ENCODE measurements at places on chromosomes 12 and 14.

GRCh38 chr12:120370343-120371243 is 1.6 kb upstream of the MSI1 start:
- DNase-seq, result no peak

DNA sequence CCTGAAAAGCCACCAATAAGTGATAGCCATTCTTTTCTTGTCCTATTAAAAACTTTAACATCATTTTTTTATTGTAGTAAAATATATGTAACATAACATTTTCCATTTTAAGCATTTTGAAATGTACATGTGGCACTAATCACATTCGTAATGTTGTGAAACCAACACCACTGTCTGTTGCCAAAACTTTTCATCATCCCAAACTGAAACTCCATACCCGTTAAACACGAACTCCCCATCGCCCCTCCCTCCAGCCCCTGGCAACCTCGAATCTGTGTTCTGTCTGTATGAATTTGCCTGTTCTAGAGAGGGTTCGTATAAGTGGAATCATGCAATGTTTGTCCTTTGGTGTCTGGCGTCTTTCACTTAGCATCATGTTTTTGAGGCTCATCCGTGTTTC is 75.9 kb downstream of the CCDC92 start:
- peak; percentile 74 for DNase-seq

- peak; percentile 77 for DNase-seq
Measured at GRCh38 chr12:50220363-50220995, 53.3 kb upstream of the CERS5 start.

DNA sequence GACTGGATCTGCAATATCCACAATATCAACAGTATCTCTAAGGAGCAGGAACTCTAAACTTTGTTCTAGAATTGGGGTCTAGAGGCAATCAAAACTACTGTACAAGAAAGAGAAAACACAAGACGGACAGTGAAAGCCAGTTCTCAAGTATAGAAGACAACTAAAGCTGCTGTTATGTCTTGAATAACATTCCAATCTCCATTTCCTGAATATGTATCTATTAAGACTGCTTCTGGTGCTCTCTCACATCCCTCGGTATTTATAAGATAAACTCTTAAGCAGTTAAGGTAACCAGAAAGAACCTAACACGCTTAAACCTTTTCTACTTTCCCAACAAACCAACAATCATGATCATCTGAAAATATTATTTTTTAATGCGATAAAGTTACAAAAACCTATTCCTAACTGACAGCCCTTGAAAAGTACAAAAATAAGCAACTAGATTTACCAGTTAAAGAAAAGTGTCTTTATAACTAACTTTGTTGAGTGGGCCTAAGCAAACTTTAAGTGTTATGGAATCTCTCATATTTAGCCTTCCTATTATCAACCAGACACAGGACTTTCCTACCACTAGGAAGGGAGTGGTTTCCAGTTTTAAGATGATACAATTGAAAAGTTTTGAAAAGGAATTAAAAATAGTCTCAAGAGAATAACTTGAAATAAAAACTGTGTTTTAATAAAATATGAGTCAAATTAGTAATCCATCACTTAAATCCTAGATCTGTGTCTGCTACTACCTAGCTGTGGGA is 30.7 kb downstream of the NUMB start:
- peak; percentile 39 for DNase-seq

DNA sequence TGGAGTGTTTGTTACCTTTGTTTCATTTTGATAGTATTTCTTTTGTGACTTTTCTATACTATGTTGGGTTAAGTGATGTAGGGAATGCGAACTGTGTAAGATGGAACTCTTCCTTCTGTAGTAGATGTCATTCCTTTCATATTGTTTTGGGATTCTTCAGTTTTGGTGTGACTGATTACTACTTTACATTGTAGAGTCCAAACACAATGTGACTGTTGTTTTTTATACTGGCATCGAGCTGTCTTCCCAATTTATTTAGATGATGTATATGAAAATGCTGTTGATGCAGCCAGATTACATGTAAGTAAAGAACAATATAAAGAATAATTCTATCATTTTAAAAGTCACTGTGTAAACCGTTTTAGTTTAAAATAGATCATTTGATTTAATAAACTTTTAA is 34.7 kb downstream of the WASHC4 start:
- no peak for DNase-seq

- DNase-seq, result no peak
Measured at GRCh38 chr12:39368891-39369290, 74.0 kb downstream of the KIF21A start.

DNA sequence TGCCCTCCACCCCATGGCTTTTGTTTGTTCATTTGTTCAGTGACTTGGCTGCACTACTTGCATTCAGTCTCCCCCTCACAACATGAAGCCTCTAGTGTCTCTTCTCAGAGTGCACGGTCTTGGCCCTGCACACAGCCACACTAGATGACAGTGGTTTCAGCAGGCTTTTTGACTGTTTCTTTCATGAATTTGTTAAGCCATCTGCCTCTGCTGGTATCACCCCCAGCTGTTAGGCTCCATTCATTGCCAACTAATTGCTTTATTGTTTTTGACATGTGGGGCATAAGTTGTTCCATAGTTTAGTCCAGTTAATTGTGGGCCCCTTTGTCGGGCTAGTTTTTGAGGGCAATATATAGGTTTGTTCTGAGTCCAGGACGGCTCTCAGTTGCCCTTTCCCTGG is 18.8 kb downstream of the OS9 start:
- no peak for DNase-seq

- peak; percentile 66 for DNase-seq
Measured at GRCh38 chr14:85531141-85531586, 1.2 kb downstream of the FLRT2 start.

DNA sequence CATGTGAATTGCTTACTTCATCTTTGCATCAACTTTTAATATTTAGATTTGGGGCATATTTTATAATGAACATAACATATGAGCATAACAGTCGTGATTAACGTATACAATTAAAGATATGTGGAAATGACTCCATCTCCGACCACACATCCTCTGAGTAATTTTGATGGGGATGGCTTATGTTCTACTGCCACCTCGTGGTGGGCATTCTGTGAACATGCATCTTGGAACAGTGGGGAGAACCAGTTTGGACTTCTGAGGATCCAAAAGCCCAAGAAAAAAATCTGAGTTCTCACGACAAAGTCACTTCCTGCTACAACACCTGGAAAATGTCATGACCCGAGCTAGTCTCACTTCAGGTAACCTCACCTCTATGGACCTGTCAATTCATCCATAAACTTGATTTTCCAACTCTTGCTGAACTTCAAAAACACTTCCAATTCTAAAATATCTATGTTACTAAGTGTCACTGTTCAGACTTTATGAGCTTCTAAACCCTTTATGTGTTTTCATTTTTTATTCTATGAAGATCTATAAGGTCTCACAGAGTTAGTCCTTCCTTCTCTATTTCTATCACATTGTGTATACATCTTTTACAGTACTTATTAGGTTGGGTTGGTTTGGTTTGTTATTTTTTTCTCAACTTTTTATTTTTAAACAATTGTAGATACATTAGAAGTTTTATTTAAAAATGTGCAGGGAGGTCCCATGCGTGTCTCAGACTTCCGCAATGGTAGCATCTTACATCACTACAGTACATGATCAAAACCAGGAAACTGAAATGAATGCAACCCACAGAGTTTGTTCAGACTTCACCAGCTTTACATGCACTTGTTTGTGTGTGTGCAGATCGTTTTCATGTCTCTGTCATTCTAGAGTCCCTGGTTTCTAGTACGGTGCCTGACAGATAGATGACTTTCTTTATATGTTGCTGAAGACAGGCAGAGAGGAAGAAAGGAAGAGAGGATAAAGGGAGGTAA is 38.2 kb upstream of the STAB2 start:
- DNase-seq, result peak; percentile 76

- no peak for DNase-seq
Measured at GRCh38 chr14:98684468-98684867, 587.5 kb downstream of the BCL11B start.

DNA sequence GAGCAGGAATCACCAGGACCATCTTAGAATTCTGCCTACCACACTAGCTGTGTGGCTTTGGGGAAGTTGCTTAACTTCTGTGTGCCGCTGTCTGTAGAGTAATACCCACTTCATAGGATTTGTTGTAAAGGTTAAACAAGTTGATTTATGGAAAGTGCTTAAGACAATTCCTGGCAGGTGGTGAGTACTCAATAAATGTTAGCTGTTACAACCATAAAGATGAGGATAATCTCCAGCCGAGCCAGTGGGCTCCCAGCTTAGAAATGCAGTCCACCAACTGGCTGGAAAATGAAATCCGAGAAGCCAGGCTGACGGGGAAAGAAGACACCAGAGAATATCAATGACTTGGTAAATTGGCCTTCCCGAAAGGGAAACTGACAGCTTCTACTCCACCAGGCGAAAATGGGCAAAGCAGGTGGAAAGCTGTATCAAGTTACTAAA is 173.5 kb downstream of the CHST11 start:
- no peak for DNase-seq

- DNase-seq, result no peak
Measured at GRCh38 chr14:69953266-69953915, 74.2 kb downstream of the SMOC1 start.

GRCh38 chr12:57127726-57128518 is at the start of gene LRP1:
LRP1 (plus strand) TSS chr12:57128483; CDS start chr12:57128965, 482 bp downstream.
- peak; percentile 88 for DNase-seq

DNA sequence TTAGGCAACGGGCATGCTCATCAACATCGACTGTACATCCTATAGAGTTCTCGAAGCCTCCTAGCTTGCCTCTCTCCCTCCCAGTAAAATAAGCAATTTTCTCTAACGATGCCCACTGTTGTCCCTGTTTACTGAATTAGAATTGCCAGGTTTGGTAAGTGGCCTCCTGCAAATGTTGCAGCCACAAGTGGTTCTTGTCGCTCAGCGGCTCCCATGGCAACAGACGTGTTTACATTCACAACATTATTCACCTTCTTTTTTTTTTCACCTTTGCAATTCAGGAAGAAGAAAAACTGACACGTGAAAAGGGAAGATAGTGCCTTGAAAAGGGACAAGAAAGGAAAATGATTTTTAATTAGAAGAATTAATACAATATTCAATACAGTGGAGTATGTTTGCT is 100.9 kb upstream of the PKP2 start:
- no peak for DNase-seq

DNA sequence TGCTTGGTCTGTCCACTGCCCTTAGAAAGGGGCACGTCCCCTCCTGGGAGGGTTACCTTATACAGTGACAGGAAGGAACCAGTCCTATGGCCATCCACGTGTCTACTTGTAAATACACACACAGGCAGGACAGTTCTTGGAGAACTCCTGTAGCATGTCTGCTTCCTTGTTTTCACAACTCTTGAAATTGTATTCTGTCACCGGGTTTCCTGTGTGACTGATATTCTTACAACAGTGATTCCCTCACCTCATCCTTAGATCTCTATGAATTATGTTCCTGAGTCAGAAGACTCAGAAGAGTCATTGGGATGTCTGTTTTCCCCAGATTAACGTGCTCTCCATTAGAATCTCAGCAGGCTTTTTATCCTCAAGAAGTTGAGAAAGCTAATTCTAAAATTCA is 44.1 kb upstream of the DYNC1H1 start:
- DNase-seq, result no peak

GRCh38 chr12:15886372-15887042 is 4.3 kb downstream of the STRAP start:
- DNase-seq, result no peak

DNA sequence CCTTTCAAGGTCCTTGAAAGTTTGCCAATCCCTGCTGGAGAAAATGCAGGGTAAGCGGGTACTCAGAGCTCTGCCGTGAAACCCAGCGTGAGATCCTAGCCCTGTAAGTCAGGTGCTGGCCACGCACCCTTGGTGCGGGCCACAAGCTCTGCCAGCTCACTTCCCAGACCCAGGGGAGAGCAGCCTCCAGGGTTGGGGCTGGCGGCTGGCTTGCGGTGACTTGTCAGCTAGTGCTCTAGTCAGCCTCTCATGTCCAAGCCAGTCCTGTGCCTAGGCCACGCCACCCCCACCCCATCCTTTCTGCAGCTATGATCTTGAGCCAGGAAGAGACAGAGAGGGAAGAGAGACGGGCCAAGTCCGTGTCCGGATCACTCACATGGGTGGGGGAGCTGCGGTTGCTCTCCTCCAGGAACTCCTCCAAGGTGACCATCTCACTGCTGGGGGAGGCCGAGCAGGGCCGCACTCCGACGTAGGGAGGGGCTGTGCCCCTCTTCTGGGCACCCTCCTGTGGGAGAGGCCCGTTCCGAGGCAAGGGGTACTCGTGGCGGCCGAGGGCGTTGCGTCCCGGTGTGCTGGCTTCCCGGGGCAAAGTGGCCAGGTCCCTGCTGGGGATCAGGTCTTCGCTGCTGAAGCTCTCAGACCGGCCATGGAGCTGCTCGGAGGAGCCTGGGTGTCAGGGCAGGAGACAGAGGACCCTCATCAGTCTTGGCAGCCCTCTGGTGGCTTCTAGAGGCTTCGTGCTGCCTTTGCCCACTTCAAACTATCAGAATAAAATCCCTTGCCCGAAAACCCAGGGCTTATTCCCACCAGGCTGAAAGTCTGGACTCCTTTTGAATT is 33.3 kb upstream of the GPR68 start:
- DNase-seq, result no peak

- peak; percentile 81 for DNase-seq
Measured at GRCh38 chr12:1346126-1346525, 248.3 kb downstream of the FBXL14 start.

DNA sequence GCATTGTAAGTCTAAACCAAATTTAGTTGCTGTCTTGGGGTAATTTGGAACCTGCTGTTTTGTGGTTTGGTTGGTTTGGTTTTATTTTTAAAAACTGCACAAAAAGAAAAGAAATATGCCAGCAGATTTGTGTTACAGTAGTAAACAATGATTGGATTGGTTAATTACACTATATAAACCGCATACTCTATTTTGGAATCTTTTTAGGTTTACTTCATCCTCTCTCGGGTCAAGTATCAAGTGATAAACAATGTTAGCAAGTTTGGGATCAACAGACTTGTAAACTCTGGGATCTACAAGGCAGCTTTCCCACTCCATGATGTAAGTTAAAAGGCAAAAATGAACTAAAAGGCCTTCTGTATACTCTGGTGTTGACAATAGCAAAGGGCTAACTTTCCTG is 132.4 kb downstream of the ANO6 start:
- DNase-seq, result no peak

DNA sequence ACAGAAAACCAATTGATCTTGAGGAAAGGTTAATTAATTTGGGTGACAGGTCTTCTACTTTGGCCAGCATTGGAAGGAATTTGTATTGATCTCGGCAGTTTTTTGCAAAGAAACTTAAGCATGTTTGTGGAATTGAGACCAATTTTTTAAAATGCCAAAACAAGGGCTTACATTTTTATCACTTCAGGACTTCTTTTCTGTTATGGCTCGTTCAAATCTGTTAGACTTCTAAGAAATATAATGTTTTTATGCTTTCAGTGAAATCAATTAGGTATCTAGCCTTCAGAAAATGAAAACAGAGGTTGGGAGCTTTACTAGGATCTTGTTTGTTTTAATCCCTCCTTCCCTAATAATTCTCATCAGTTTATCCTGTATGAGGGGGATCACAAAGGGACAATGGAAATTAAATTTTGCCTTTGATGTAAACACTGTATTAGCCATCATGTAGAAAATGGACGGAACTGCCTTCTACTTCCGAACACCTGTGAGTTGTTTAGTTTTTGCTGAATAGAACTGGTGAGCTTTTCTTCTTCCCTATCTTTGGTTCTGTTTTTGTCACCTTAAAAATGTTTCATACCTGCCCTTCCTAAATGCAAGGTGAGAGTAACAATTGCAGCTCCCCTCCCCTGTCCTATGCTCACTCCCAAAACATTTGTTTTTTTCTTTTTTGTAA is 7.8 kb downstream of the FOXA1 start:
- no peak for DNase-seq
